Activated naive CD8-positive, alpha-beta T cell treated with anti-CD3 and anti-CD28 coated beads for 36 hours (primary cell): ENCODE measurements at places on chromosomes 3 and 15.

DNA sequence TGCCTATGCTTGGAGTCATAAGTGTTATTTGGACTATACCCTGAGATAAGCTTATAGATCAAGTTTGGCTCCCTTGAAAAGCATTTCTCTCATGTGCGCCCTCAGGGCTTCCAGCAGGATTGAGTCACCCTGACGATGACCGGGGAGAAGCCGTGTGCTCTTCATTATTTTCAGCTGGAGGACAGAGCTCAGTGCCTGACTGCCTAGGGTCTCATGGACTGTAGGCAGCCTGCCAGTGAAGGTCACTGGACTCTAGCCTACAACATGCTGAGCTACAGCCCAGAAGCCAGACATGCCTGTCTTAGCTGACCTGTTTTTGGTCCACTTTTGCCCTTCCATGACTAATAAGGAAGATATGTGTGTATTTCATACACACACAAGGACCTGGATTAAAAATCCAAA, 31.6 kb upstream of the NUDT16 start:
- no peak for DNase-seq

DNA sequence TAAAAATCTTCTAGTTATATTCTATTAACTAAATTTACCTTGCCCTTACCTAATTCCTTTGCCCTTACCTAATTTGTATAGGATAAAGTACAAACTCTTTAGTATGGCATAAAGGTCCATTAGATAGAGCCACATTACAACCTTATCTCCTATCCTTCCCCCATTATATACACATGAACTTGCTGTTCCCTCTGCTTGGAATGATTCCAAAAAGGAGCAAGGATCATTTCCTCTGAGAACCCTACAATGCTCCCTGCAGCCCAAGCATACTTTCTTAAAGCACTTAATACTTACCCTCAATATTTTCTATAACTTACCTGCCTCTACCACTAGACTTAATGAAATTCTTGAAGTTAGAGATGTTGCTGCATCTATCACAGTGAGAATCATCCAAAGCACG, 118.9 kb upstream of the CCDC54 start:
- no peak for DNase-seq

DNA sequence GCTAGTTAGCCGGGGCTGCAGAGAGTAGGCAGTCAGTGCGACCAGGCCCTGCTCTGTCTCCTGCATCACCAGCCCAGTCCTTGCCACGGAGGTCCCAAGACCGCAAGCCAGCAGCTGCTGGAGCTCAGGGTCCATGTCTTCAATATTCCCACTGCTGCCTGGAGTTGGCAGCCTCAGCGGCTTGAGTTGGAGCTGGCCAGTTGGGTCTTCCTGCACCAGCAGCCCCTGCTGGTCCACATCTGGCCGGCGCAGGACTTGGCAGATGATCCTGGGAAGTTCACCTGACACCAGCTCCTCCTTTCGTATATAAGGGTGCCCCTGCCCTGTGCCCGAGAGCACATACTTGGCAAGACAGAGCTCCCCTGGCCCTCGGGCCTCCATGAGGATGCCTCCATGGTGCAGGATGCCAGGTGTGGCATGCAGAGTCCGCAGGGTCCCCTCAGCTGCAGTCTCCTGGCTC, 5.7 kb downstream of the XIRP1 start:
- no peak for DNase-seq

- no peak for DNase-seq
Measured at GRCh38 chr15:65331811-65332210, 27.3 kb downstream of the RNU5B-1 start.

DNA sequence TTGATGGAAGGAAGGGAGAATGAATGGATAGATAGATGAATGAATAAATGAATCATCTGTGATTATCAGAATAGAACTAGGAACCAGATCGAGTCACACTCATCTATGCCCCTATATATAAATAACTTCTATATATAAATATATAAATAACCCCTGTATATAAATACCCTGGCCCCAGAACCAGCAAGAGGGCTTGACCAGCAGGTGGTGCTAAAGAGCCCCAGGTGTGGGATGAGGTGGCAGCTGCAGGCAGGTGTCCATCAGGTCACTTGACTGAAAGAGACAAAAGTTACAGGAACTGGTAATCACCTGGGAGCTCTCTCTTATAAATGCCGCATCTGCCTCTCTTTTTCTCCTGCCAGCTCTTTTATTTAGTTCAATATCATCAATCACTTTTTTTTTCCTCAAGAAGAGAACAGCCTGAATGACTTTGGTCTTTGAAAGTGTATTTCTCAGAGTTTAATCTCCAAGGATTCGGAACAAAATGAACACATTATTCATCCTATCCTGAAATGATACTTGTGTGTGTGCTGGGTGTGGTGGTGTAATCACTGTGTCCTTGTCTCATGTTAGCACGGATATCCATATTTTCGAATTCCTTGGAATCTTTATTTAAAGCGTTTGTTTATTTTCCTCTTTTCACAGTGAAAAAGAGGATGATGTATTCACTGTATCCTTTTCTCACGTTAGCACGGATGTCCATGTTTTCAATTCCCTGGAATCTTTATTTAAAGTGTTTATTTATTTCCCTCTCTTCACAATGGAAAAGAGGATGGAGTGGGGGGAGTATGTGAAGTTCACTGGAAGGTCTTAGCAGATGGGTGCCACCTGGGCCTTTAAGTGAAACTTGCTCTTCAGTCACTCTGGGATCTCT, 35.4 kb upstream of the ATG7 start:
- DNase-seq, result peak; percentile 75
